ENCODE measurements at places on chromosomes 3 and 15.
A peak's percentile ranks its signal among the peaks of the same experiment; 100 is the strongest.

- DNase-seq, result no peak
These were observed 197.7 kb upstream of the GBE1 start for GRCh38 chr3:81958972-81959640.

- no peak for DNase-seq
These were observed 319.9 kb upstream of the ICE2 start for GRCh38 chr15:60798821-60799220.

DNA sequence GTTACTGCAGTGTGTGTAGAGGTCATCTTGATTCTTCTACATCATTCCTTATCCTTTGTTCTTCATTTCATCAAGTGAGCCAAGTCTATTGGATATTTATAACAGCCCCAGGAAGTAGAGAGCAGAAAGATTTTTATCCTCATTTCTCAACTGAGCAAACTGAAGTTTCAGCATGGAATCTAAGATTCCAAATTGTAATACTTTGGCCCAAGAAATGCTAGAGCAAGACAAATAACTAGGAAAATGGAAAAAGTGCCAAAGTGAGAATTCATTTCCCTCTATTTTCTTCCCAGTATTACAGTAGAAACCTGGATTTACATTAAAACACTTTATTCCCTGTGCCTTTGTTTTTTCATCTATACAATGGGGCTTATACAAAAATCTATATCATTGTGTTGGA lies 346.8 kb downstream of the ARPP21 start:
- DNase-seq, result no peak

DNA sequence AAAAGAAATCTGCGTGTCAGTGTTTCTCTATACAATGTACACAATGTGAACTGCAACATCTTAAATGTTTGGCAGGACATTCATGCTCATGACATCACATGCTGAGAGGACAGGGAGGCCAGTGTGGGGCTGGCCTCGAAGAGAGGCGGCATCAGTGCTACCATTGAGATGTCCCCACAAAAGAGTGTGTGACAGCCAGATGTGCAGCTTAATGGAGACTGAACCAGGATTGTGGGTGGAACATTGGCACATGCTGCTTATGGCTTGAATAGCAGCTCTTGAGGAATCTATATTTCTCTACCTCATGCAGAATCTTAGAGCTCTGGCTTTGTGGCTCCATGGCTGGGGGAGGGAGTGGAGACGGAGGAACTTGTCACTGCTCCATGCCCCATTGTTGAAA lies 18.5 kb downstream of the CLDN11 start:
- DNase-seq, result no peak

GRCh38 chr15:22951381-22952280 lies 28.5 kb downstream of the CYFIP1 start:
- DNase-seq, result no peak

GRCh38 chr3:144687862-144688261 lies 716.2 kb downstream of the DIPK2A start:
- no peak for DNase-seq

- DNase-seq, result no peak
These were observed 57.2 kb downstream of the CHSY1 start for GRCh38 chr15:101194546-101195125.

- DNase-seq, result no peak
These were observed 127.3 kb downstream of the IGF1R start for GRCh38 chr15:98775498-98776230.

DNA sequence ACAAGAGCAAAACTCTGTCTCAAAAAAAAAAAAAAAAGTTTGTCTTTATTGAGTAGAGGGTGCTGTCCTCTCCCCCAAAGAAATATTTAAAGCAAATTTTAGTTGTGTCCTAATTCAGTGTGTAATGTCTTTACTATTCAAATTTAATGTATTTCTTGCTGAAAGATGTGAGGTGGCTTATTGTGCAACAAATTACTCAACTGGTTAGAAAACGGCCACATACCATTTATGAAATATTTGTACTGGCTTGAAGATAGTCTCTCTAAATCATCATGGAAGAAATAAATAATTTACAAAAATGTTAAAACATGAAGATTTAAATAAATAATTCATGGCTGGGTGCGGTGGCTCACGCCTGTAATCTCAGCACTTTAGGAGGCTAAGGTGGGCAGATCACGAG lies 63.0 kb downstream of the SLTM start:
- no peak for DNase-seq

GRCh38 chr15:66760097-66760967 lies 58.3 kb downstream of the SMAD6 start:
- no peak for DNase-seq

DNA sequence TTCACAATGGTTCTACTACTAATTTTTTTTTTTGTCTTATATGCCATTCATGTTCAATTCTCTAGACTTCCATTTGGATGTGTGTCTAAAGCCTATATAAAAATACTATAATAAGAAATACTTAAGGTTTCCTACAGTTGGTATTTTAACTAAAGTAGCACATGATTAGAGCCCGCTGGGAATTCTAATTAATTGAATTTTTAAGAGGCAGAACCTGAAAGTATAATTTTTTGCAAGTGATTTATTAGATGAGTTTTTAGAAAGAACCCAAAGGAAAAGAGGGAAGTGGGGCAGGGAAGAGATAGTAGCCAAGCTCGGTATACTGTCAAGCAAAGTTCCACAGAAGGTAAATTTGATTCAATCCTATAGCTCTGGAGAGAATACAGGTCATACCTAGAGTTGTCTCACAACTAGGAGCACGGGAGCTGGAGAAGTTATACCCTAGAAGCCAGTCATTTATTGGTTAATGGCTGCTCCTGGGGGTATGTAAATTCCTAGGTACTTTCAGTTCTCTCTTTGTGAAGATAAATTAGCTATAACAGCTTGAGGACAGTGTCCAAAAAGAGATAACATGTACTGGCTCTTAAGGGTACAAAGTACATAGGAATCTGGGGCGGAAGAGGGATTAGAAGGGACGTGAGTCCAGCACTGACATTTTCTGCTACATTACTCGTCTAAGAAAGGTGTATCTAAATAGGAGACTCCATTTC lies 225.6 kb downstream of the CNTN6 start:
- no peak for DNase-seq

DNA sequence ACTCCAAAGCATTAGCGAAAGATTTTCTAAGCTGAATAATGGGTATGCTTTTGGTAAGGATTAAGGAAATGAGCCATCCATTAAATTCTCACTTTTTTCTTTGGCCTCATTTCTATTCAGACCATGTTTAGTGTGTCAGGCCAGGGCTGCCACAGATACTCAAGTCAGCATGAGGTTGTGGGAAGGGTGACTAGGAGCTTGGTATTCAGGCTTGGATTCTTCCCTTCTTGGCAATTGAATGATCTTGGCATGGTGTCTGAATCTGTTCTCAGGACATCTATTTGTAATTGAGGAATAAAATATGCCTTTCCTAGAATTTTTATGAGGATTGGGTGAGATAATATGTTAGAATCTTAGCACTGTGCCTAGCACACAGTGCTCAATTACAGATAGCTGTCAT lies 11.2 kb downstream of the CCNB2 start:
- no peak for DNase-seq

- no peak for DNase-seq
These were observed 148.7 kb upstream of the ATP2B2 start for GRCh38 chr3:10653866-10654611.

DNA sequence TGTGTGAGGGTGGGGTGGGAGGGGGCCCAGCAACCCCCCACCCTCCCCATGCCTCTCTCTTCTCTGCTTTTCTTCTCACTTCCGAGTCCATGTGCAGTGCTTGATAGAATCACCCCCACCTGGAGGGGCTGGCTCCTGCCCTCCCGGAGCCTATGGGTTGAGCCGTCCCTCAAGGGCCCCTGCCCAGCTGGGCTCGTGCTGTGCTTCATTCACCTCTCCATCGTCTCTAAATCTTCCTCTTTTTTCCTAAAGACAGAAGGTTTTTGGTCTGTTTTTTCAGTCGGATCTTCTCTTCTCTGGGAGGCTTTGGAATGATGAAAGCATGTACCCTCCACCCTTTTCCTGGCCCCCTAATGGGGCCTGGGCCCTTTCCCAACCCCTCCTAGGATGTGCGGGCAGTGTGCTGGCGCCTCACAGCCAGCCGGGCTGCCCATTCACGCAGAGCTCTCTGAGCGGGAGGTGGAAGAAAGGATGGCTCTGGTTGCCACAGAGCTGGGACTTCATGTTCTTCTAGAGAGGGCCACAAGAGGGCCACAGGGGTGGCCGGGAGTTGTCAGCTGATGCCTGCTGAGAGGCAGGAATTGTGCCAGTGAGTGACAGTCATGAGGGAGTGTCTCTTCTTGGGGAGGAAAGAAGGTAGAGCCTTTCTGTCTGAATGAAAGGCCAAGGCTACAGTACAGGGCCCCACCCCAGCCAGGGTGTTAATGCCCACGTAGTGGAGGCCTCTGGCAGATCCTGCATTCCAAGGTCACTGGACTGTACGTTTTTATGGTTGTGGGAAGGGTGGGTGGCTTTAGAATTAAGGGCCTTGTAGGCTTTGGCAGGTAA lies 8.1 kb downstream of the FAM131A start:
- peak; percentile 66 for DNase-seq

Measured in NCI-H1417 (cell line).